ENCODE measurements at places on chromosomes 5 and 9.
A peak's percentile ranks its signal among the peaks of the same experiment; 100 is the strongest.

- DNase-seq: no peak
Observed at GRCh38 chr9:112494153-112494552, 7.5 kb downstream of the KIAA1958 start.

DNA sequence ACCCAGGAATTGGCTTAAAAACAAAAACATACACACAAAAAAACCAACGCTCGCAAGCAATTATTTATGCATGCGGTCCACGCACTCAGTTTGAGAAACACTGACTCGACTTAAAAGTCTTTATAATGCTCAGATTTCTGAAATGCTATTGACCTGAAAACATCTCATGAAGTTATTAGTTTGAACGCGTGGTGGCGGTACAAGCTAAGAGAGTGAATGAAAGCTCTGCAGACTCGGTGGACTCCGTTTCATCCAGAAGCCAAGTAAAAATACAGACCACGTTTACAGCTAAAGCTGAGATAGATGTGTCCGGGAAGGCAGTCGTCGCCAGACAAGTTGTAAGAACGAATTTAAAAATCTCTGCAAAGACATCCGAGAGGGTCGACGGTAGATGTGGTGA is at the start of gene PCDHB6:
Gene PCDHB6, plus strand, starts transcription at position 246 of the 400 bp plus-strand sequence. CDS start 201 bp downstream, outside the sequence.
- DNase-seq: peak; percentile 67

DNA sequence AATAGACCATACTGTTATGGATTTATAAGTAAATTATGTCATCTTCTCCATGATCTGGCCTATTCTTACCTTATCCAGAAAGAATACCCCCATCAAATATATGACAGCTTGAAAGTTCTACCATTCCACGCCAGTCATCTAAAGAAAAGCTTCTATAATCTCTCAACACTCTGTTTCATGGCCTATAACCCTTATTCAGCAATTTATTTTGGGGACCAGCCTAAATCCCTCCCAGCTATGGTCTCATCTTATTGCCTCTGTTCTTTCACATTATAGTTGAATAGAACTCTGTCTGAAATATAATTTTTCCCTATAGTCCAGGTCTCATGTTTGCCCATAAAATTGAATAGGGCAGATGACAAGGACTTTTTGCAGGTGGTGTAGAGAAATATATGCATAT is 2387.6 kb upstream of the WWC1 start:
- no peak for DNase-seq

- no peak for DNase-seq
Observed at GRCh38 chr5:106877881-106878280, 792.9 kb downstream of the EFNA5 start.

DNA sequence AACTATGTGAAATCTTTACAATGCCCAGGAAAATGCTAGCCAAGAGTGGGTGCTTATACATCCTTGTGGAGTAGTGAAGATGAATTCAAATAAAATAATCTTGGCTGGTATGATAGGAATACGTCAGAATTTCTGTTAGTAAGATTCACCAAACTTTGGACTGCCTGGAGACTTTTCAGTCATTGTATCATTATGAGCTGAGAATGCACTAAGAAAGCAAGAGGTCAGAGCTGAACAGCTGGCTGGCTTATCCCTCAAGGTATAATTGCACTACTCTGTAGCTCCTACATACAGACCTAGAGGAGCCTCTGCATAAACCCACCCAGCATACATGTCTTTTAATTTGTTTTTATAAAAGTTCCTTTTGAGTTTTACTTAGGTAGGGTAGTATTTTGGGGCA is 568.5 kb upstream of the RIOK2 start:
- no peak for DNase-seq

DNA sequence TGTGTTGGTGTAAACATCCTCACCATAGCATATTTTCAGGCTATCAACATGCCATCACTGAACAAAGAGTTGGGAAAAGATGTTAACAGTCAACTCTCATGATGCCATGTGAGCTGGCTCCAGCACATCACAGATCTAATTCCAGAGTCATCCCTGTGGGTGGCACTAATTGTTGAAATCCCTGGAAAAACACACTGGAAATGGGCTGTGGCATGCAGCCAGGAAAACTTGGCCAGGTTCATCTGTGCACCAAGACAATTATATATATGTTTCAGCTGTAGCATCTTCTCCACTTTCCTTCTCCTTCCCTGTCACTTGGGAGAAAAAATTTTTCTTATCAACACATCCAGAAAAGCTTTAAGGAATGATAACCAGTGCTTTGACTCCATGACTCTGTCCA is 313.7 kb downstream of the TRIM32 start:
- DNase-seq: no peak

DNA sequence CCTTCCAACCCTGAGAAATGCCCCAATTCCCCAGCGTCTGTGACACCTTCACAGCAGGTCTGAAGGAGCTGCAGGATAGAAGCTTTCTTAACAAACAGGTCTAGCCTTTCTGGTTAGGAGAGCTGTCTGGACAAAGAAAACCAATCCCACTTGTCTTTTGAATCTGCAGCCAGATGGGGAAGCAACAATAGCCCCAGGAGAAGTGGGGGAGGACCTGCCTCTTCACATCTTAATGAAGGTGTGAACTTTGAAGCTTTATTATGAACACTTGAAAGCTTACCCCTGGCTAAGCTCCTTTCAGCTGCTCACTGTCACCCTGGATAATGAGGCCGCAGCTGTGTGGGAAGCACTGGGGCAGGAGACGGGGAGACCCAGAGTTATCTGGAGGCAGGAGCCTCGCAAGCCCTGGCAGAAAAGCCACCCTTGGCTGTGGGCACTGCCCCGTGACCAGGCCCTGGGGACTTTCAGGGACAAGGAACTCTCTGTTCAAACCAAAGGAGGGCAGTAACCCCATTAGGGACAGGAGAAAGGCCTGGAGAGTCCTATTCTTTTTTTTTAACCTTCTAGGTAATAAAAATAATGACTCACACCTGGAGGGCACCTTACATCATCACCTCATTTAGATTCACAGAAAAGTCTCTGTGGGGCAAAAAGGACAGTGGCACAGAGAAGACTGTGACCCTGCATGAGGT is 151.8 kb upstream of the RAD23B start:
- no peak for DNase-seq

DNA sequence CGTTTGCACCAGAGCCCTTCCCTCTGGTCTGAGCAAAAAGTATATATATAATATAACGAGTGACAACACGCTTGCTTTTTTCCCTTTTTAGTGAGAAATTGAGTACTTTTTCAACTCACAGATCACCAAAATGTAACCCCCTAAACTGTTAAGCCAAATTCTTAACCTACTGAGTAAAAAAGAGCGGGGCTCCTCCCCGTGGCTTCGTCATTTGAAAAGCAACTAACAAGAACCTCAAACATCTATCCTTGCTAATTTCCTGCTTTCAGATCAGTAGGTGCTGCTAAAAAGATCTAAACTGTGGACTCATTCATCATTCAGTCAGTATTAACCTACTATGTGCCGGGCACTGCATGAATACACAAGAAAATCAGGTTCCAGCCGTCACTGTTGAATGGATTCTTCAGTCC is 1.0 kb upstream of the PTBP3 start:
- peak; percentile 50 for DNase-seq

DNA sequence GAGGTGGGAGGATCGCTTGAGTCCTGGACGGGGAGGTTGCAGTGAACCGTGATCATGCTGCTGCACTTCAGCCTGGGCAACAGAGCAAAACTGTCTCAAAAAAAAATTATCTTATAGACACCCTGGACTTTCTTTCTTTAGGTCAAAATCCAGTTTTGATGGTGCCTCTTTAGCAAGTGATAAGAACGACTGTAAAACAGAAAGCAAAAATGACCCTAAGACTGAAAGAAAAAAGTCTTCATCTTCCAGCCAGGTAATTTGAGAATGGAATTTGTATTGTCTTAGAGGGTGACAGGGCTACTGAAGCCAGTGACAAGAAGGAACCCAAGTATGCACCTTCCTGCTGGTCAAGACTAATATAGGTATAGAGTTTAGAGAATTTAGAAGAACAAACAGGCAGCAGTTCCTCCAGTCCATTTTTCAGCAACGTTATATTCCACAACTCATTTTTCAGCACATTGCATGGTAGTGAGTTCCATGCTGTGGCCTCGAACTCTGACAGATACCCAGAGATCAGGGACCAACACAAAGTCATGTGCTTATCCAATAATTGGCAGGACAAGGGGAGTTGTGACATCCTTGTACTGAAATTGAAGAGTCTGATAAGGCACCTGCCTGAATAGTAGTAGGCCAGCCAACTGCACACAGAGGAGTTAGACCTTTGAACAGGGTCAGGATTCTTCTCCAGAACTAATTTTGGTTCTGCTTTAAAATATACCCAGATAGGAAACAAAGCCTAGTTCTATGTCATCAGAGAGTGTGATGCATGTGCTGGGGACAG is 46.5 kb downstream of the GRAMD2B start:
- no peak for DNase-seq

All from SK-MEL-5 (cell line).